ENCODE measurements at places on chromosomes 1 and 21.

DNA sequence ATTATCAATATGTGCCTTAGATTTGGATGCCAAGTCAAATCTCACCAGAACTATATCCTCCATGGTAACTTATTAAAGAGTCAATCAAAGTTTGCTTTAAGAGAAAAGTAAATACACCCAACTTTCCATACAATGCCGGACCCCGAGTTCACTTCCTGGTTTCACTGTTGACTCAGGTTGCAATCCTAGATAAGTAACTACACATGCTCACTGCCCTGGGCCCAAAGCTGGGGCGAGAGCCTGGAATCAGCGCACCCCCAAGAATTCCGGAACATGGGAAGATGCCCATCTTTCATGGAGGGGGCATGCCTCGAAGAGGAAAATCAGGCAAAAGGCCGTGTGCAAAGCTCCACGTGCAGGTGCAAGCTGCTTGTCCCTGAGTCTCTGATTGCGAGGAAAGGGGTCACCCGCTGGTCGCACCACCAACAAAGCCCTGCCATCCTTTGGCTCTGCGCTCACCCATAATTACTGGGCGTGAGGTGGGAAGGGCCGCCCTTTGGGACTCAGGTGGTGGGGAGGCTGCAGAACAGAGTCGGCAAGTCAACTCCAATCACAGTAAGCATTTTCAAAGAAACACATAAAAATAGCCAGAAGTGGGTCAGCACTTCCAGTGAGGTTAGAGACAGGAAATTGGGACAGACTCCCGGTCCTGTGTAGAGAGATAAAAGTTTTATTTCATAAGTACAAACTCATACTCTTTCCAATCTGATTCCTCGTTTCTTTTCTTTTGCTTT, 167.7 kb downstream of the TOMM20 start:
- DNase-seq, result no peak

GRCh38 chr1:158998037-158998780, 11.5 kb upstream of the IFI16 start:
- no peak for DNase-seq

DNA sequence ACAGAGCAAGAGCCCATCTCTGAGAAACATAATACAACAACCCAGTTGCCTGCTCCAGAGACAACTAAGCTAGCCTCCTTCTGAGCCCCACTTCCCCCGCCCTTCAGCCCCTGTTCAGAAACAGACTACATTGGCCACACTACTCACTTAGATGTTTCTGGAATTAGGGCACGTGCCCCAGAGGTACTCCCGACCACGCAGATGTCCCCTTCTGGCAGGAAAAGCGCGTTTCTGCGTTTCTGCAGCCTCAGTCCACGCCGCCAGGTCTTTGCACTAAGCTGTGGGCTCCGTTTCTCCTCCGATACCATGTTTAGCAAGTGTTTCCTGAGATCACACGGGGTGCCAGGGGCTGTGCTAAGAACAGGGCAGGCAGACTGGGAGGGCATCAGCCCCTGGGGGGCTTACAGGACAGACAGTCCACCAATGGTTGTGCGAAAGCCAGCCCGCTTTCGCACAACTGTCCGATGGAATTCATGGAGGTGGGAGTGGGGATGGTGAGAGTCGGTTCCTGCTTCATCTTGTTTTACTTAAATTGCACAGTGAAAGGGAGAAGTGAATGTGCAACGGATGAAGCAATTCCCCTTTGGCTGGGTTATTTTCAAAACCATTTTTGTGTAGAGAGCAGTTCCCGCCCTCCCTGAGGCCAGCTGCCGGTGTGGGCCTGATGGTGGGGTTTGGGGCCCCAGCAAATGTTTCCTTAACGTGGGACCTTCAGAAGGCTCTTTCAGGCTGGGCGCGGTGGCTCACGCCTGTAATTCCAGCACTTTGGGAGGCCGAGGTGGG, 2.7 kb downstream of the PIK3CD start:
- no peak for DNase-seq

- no peak for DNase-seq
These were observed 7.2 kb downstream of the LAD1 start for GRCh38 chr1:201391651-201392511.

DNA sequence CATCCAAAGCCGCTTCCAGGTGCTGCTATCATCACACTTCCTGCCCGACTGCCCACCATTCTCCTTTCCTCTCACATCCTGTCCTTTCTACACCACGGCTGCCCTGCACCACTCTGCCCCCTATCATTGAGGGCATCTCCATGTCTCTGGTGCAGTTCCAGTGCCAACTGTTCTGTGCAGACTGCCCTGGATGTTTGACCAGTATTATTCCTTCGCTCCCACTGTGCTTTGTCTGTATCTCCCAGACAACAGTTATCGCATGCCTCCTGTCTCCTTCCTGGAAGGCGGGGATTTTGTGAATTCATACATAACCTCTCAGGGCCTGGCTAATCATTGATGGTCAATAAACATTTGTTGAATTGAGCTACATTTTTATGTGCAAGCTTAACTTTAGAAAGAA, 63.6 kb upstream of the GNG12 start:
- no peak for DNase-seq

DNA sequence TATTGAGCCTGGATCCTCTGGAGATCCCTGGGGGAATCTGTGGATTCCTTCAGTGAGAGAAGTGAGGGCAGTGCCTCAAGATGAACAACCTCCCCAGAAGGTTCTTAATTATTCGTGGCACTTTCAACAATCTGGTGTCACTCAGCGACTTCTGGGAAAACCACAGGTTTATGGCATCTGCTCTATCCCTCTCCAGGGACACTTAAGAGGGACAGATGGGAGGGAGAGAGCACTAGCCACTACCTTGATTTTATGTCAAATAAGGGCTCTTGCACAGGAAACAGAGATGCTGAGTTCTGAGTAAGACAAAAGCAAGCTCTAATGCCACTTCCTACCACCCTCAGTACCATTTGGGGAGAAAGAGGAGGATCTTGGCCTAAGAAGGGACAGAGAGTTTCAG, 21.2 kb upstream of the CHI3L1 start:
- no peak for DNase-seq

DNA sequence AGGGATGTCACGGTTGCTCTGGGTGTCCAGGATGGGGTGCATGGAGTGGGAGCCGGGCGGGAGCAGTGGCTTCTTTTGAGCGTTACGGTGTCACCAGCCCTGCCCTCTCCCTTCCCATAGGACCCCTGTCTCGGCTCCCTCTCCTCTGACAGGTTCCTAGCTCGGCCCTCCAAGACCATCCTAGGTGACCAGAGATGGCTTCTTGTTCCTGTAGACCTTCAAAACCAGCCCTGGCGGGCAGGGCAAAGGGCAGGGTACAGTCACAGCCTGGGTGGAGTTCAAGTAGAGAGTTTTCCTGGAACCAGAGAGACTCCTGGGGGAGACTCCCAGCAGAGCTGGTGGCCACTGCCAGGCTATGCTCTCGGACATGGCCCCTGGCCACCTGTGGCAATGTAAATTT, 345.6 kb upstream of the AJAP1 start:
- no peak for DNase-seq

DNA sequence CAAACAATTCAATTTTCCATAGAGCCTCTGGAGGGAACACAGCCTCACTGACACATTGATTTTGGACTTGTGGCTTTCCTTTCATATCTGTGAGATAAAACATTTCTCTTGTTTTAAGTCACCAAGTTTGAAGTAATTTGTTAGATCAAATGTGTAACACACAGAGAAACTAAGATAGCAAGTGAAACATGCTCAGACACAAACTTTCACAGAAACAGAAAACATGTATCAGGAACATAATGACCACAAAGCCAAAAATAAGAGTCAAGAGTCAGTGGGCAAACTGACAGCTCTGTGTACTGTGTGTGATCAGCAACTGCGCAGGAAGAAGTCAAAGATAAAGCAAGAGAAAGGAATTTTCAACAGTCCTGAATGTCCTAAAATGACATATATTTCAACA, 1237.5 kb downstream of the AMY1C start:
- no peak for DNase-seq
